ENCODE measurements at places on chromosomes 3 and 15.

- no peak for DNase-seq
Observed at GRCh38 chr15:77860071-77860691, 217.3 kb downstream of the TBC1D2B start.

- no peak for DNase-seq
Observed at GRCh38 chr15:98799461-98800390, 151.4 kb downstream of the IGF1R start.

DNA sequence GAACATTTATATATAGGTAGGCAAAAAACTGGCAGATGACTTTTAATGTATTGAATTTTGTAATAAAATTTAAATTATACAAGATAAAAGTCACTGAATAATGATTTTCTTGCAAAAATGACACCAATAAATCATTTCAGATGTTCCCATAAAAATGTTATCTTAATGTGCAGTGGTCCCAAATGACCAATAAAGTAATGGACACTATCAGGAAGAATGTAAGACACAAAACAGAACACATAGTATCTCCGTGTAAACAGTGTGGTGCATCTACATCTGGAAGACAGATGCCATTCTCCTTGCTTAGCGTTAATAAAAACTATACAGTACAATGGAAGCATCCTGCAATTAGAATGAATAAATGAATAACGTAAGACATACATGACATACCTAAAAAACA, 41.5 kb downstream of the FGF7 start:
- no peak for DNase-seq

GRCh38 chr3:190446573-190447279, 3.0 kb downstream of the TMEM207 start:
- no peak for DNase-seq

- no peak for DNase-seq
Observed at GRCh38 chr3:158419820-158420653, 151.0 kb upstream of the MLF1 start.

DNA sequence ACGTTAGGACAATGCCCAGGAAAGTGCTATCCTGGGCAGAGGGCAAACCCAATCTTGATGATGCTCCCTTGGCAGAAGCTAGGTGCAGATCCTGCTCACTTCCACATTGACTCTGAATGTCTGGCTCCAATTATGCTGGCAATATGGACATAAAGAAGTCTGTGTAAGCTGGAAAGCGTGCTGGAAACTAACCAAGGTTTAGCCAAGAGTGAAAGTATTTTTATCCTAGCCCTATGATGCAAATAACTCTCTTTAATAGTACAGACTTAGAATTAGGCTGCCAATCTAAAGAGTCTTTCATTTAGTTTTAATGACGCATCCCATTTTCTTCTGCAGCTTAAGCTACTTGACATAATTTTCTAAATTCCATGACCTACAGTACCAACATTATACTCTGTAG, 571.8 kb downstream of the TUSC7 start:
- DNase-seq = no peak
